Cortex of kidney (tissue), 1 donor: ENCODE measurements at places on chromosomes 16 and 17.

GRCh38 chr16:5041600-5042133 lies 7.9 kb upstream of the NAGPA start:
- DNase-seq: no peak

DNA sequence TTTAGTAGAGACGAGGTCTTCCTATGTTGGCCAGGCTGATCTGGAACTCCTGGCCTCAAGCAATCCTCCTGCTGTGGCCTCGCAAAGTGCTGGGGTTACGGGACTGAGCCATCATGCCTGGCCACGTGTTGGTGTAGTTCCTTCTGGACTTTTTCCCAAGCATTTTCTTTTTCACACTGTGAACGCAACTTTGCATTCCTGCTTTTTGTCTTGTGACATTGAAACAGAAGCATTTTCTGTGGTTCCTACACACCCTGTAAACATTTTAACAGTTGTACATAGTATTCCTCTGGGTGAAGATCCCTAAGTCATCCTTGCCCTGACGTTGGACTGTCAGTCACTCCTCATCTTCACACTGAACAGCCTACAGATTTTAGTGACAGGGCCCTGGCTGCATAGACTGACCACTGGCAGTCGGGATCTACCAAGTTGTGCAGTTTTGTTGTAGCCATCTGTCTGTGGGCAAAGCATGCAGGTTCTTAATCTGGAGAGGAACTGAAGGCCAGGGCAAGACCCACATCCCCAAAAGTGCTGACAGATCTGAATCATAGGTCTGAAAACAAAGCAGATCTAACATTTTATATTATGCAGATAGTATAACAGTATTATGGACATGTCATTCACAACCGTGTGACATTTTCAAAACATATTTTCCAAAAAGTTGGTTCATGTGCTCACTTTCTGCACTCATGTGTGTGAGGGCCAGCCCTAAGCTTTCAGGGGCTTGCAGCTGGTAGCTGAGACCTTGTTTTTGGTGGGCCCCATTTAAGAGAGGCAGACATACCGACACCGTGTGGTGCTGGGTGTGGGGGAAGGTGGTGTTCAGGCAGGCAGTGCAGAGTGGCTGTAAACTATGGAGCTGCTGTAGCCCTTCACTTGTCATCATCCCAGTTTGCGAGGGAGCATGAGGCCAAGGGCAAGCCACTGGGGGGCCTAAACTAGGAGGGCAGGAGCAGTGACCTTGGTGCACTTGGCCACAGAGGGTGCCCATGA lies 59.9 kb downstream of the EPN2 start:
- no peak for DNase-seq

DNA sequence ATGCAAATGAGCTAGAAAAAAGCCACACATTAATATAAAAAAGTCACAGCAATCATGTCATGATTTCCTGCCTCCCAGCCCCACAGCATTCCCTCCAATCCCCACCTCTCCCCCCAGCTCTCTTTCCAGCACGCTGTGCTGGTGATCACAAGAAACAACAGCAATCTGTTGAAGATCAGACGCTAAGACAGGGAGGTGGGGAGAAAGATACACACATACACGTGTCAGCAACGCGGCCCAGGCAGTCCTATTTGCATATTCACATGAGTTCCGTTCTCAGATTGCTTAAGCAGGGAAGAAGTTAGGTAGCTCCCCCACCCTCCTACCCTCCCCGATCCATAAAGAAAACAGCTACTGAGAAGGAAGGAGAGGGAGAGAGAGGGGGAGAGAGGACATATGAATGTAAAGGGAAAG lies 405.5 kb upstream of the PSMD7 start:
- no peak for DNase-seq

DNA sequence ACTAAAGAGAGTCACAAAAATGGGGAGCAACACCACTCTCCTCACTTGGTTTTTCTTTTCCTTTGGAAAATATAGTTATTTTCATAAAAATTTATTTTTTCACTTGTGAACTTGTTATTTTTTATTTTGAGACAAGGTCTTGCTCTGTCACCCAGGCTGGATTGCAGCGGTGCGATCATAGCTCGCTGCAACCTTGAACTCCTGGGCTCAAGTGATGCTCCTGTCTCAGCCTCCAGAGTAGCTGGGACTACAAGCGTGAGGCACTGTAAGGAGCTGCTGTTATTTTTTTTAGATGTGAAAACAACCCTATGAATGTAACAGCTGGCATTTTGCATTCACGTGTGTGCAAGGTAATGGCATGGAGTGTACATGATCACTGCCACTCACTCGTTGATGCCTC lies 24.9 kb downstream of the LRRC75A start:
- no peak for DNase-seq

GRCh38 chr16:17515421-17516210 lies 44.9 kb upstream of the XYLT1 start:
- DNase-seq: no peak

GRCh38 chr16:17382949-17383863 lies 87.6 kb downstream of the XYLT1 start:
- DNase-seq: no peak

GRCh38 chr17:27993161-27993695 lies 49.2 kb upstream of the NLK start:
- no peak for DNase-seq

- DNase-seq: no peak
These were observed 104.5 kb downstream of the CRLF3 start for GRCh38 chr17:30720013-30720471.

GRCh38 chr17:78925662-78926555 lies 722 bp upstream of the TIMP2 start:
- no peak for DNase-seq
